CD4-positive, alpha-beta memory T cell (primary cell): ENCODE measurements at places on chromosomes 16 and 17.

DNA sequence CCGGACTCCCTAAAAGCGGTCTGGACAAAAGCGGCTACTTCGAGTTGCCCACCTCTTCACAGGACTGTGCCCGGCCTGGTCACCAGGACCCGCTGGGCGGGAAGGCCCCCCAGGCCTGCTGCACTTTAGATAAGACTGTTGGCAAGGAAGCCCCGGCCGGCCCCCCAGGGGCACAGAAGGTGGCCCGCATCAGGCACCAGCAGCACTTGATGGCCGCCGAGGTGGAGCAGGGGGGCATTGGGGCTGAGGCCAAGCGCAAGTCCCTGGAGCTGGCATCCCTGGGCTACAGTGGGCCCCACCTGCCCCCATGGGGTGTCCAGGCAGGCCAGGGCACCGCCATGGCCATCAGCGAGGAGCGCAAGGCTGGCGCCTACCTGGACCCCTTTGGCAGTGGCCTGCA, 47.5 kb downstream of the BAHCC1 start:
- no peak for DNase-seq
- H3K27ac ChIP-seq = no peak overlapping the region
- H3K36me3 ChIP-seq = no peaks in the 10 kb centered on the region
- no peak overlapping the region for H3K4me3 ChIP-seq
- H3K4me1 ChIP-seq = no peaks in the 10 kb centered on the region

- no peak overlapping the region for H3K4me3 ChIP-seq
- H3K27me3 ChIP-seq = no peaks in the 10 kb centered on the region
- no peak overlapping the region for H3K27ac ChIP-seq
- H3K4me1 ChIP-seq = peaks cover 21% of the 10 kb centered on the region
Observed at GRCh38 chr16:20803192-20803560, 3.1 kb downstream of the ERI2 start.

DNA sequence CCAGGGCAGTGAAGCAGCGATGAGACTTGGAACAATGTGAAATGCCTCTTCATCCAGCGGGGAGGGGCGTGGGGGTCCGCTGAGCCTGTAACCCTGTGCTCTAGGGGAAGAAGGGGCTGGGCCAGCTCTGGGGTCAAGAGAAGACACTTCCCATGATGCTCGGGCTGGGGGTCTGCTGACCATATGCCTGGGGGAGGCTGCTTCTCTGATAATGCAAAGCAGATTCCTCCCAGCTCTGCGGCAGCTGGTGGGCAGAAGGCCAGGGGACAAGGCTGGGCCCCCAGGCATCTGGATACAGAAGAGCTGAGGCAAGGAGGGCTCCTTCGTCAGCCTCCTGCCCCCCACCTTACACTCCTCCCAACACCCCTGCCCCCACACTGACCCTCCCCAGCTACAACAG, 24.7 kb downstream of the NGFR start:
- H3K4me1 ChIP-seq = peaks cover 7% of the 10 kb centered on the region
- no peak overlapping the region for H3K4me3 ChIP-seq
- H3K27me3 ChIP-seq = no peaks in the 10 kb centered on the region

- peaks cover 76% of the 10 kb centered on the region for H3K36me3 ChIP-seq
- DNase-seq = no peak
- H3K27ac ChIP-seq = no peak overlapping the region
- no peaks in the 10 kb centered on the region for H3K4me1 ChIP-seq
- no peaks in the 10 kb centered on the region for H3K27me3 ChIP-seq
Observed at GRCh38 chr16:24801761-24802302, 43.9 kb upstream of the SLC5A11 start.
